Suprapubic skin (tissue), 4 donors: ENCODE measurements at places on chromosomes 16 and 17. TPM values are rescaled to one million over a fixed set of nuclear protein-coding genes. Genes with fewer than 3 reads are reported as not detected.

The IRX5 gene
- total RNA-seq: 64.8 TPM

The XYLT1 gene
- total RNA-seq: 30.6 TPM

The CLDN6 gene
- total RNA-seq: not detected

The GAS2L2 gene
- total RNA-seq: not detected

The VAT1L gene
- total RNA-seq: not detected

The PPP1R1B gene
- total RNA-seq: 43.7 TPM

The C17orf113 gene
- 0.65 TPM for total RNA-seq

The FAM83G gene
- 261 TPM for total RNA-seq

The KRTAP4-5 gene
- 19.2 TPM for total RNA-seq

GRCh38 chr16:68923116-68923515, 79.8 kb downstream of the TANGO6 start:
- DNase-seq: peak; percentile 45

DNA sequence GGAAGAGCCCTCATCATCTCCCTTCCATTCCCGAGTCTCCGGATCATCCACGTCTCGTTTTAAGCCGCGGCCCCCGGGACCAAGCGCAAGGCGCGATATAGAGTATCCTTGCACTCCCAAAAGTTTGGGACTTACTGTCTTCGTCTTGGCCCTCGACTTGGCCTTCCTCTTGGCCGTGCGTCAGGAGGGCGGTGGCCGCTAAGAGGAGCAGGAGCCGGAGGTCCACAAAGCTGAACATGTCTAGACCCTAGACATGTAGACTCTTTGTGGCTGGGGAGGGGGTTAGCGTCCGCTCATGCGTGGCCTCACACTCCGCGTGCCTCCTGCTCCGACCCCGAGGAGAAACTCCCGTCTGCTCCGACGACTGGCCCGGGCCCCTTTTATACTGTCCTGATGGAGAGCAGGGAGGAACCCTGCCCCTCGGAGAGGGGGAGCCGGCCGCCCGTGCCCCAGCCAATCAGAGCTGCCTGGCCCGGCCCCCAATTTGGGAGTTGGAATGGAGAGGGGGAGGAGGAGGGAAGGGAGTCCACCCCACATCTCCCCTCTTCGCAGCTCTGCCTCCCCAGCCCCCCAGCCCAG, at the start of gene COL1A1:
Gene COL1A1 (minus strand): TSS at position 356 of the 579 bp plus-strand sequence. CDS start 118 bp downstream, at position 238.
- peak; percentile 93 for DNase-seq

GRCh38 chr17:59893676-59894100, 767 bp downstream of the RPS6KB1 start:
- no peak for DNase-seq

DNA sequence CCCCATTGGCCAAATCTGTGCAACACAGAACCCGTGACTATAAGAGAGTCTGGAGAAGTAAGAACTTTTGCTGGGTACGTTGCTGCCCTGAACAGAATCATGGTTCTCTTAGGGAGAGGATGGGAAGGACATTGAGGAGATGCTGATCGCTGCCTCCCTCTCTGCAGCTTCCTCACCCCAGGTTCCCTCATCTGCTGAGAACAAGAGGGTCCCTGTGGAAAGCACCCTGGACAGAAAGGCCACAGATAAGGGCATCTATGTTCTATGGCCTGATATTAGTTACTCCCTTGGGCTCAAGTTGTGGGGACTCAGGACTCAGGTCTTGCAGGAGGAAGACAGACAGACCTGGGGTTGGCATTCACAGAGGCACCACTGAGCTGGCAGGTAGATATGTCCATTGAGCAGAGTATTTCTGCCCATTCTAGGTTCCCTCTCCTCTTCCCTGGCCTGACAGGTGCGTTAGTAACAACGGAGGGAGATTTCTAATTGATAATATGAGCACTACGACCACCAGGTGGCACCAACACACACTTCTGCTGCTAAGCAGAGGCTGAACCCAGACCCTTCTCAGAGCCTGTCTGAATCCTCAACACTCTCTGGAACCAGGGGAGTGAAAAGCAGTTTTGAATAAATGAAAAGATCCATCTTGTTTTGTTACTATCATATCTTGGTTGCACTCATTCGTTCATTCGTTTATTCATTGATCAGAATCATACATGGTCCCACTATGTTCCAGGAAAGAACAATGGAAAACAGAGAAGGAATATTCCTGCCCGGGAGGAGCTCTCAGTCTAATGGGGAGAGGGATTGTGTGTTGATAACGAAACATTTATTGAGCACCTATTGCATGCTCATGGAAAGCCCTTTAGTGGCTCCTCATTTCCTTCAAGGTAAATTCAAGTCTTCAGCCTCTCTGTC, 56.4 kb downstream of the SLC6A2 start:
- DNase-seq: no peak

DNA sequence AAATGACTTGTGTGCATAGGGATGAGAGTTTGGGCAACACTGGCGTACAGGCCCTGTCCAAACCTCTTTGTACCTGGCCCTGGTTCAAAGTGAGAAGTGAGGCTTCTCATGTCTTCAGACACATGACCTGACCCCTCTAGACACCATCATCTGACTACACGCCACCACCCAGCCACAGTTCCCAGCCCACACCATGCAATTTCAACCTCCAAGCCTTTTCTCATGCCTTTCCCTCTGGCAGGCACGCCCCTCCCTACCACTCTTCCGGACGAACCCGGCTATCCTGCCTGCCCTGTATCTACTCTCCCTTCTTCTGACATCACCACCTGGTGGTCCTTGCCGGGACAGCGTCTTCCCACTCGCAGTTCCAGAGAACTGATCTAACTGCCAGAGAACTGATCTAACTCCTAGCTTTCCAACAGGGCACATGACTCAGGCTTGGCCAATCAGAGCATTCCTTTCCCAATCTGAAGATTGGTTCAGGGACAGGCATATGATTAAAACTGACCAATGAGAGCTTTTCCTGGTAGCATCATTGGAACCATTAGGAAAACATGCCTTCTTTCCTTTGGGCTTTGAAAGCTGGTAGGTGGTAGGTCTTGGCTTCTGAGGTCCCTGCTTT, 27.1 kb upstream of the IL21R start:
- DNase-seq: peak; percentile 76

GRCh38 chr17:58501451-58501850, 13.0 kb downstream of the MTMR4 start:
- no peak for DNase-seq

DNA sequence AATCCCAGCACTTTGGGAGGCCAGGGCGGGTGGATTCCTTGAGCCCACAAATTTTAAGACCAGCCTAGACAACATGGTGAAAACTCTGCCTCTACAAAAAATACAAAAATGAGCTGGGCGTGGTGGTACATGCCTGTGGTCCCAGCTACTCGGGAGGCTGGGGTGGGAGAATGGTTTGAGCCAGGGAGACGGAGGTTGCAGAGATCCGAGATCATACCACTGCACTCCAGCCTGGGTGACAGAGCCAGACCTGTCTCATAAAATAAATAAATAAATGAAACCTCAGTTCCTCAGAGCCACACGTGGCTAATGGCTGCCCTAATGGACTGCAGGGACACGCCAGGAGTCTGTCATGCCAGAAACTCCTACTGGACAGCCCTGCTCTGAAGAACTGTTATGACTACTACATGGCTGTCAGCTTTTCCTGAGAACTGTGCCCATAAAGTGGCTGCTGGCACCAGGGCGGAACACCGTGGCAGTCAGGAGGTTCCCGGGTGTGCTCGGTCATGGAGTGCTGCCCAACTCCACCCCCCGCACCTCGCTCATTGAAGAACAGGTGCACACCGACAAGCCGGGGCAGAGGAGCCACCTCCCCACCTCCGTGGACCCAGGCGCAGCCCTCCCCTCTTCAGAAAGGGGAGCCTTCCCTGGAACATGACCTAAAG, 4.3 kb downstream of the TMEM11 start:
- no peak for DNase-seq

DNA sequence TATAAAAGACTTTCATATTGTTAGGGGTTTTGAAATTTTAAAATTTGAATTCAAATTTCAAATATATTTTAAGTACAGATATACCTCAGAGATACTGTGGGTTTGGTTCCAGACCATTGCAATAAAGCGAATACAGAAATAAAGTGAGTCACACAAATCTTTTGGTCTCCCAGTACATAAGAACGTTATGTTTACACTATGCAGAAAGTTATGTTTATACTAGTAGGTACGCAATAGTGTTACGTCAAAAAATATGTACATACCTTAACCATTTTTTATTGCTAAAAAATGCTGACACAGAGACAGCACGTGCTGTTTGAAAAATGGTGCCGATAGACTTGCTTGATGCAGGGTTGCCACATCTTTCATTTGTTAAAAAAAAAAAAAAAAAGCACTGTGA, 19.7 kb downstream of the NUP88 start:
- DNase-seq: no peak

DNA sequence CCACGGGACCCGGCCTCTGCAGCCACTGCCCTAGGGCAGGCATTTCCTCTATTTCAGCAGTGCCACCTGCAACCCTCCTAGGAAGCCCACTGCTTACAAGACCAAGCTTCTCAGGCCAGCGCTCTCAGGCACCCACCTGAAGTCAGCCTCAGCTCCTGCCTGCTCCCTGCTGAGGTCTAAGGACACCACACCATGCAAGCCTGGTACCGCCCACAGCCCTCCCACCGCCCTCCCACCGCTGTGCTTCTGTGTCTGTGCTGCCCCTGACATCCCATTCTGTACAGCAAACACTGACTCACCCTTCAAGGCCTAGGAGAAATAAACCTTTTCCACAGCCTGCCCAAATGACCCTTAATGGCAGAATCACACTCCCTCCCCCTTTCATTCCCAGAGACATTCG, 6.3 kb downstream of the CLUH start:
- DNase-seq: peak; percentile 55

GRCh38 chr17:269616-270514, 82.7 kb downstream of the RPH3AL start:
- peak; percentile 57 for DNase-seq

GRCh38 chr17:57046749-57047148, 38.3 kb upstream of the AKAP1 start:
- DNase-seq: no peak

DNA sequence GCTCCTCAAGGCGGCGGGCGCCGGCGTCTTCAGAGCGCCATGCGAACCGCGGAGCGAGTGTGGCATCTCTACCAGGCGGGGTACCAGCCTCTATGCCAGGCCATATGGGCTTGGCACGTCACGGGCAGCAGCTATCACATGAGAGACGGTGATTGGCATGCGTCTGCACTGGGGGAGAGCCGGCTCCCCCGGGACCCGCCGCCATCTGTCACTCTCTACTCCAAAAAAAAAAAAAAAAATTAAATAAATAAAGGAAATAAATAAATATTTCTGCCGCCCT, at the start of gene NEUROD2:
Gene NEUROD2 (minus strand): TSS at position 70 of the 280 bp plus-strand sequence. CDS start 1,321 bp downstream, outside the sequence.
- no peak for DNase-seq

DNA sequence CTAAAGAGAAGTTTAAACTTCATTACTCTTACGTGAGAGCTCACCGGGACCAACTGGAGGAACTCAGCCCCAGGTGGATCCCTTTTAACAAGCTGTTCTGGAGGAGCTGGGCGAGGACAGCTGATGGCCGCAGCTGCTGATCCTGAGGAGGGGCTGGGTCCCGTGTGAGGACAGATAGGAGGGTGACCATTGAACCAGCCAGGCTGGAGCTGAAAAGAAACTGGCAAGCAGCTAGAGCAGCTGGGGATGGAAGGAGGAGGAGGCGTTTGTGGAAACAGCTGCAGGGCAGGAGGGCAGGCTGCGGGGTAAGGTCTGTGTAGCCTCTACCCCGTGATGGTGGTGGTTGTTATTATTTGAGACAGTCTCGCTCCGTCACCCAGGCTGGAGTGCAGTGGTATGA, 119.5 kb downstream of the AATF start:
- DNase-seq: peak; percentile 20

DNA sequence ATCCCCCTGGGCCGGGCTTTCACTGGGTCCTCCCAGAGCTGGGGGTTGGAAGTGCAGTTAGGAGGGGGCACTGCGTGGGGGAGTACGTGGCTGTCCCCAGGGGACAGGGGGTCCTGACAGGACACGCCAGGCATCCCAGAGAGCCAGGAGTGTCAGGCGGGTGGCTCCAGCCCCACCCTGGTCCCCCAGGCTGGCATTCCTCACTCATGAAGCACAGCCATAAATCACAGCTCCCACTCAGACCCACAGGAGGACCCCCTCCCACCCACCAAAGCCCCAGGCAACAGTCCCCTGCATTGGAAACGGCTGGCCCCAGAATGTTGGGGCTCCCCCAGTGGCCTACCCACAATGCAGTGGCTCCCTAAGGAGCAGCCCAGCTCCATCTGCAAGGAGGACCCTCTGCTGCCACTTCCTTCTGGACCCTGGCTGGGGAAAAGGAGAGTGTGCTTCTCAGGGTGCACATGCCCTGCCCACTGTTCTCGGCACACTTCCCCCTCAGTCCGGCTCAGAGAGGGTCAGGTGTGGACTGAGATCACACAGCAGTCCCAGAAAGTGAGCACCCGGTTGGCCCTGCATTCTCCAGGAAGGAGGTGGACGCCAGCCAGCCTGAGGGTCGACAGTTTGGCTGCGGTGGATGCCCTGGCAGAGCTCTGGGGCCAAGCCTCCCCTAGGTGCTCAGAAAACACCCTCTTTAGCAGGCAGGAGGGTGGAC, 7.3 kb upstream of the FOXN1 start:
- no peak for DNase-seq

DNA sequence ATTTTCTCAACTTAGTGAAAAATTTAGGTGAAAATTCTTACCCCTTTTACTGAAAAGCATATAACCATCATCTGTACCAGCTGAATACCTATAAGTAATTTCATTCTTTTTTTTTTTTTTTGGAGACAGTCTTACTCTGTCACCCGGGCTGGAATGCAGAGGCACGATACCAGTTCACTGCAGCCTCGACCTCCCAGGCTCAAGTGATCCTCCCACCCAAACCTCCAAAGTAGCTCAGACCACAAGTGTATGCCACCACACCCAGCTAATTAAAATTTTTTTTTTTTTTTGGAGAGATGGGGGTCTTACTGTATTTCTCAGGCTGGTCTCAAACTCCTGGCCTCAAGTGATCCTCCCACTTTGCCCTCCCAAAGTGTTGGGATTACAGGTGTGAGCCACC, 33.8 kb downstream of the TUBD1 start:
- no peak for DNase-seq

GRCh38 chr16:88366032-88366703, 16.6 kb upstream of the ZNF469 start:
- DNase-seq: no peak

- peak; percentile 88 for DNase-seq
These were observed at the start of gene MRPS34 for GRCh38 chr16:1772908-1773702. TSS of gene MRPS34 (minus strand) at chr16:1773134. CDS start at chr16:1773119, 15 bp downstream.

GRCh38 chr17:57864273-57864672, 14.4 kb upstream of the MRPS23 start:
- DNase-seq: no peak

GRCh38 chr16:9286930-9287329, 195.5 kb downstream of the HAPSTR1 start:
- DNase-seq: no peak

- no peak for DNase-seq
These were observed at the start of gene UNC45B for GRCh38 chr17:35147375-35147905. TSS of gene UNC45B (plus strand) at chr17:35147817. CDS start at chr17:35148264, 447 bp downstream.

GRCh38 chr17:79901131-79901530, 61.9 kb upstream of the CBX4 start:
- no peak for DNase-seq
